ENCODE measurements at places on chromosomes 5 and 9. TPM values are rescaled to one million over a fixed set of nuclear protein-coding genes. Genes with fewer than 3 reads are reported as not detected.

The CCL27 gene
- total RNA-seq, result not detected

The GABRB2 gene
- not detected for total RNA-seq

The SUSD3 gene
- 0.94 TPM for total RNA-seq

The PTPN3 gene
- total RNA-seq, result 0.17 TPM

The ACOT12 gene
- 0.17 TPM for total RNA-seq

The LCN2 gene
- total RNA-seq, result not detected

The MARCOL gene
- total RNA-seq, result not detected

The AOPEP gene
- total RNA-seq, result 24.9 TPM

The ENTPD8 gene
- total RNA-seq, result not detected

The SPINK5 gene
- 0.09 TPM for total RNA-seq

The DRD1 gene
- not detected for total RNA-seq

The MLANA gene
- not detected for total RNA-seq
